ENCODE measurements at places on chromosomes 1 and 21.

DNA sequence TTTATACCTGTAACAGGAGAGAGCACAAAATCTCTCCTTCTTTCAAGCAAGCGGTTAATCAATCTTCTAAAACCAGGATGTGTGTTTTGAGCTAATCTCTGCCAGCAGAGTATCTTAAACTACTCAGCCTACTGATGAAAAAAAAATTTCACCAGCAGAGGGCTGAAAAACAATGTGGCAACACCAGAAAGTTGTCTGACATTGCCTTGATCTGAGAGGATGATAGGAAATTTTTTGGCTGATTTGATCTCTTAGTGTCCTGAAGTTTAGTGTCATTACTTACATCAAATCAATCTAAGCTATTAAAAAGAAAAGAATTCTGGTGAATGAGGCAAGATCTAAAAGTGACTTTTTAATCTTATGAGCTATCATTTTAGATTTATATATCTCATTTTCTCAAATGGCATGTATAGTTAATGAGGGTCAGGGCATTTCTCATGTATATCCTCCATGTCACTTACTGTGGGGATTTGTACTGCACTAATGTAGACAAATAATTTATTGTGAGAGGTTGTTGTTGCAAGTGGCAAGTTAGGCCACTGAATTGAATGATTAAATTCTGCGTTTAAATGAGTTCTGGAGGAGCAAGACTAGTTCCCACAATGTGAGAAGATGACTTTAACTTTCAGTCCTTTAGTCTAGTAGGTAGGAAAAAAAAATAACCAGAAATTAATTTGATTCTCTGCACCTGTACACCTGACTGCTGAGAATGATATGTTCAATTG is 10.9 kb downstream of the ADAMTS1 start:
- DNase-seq: no peak

DNA sequence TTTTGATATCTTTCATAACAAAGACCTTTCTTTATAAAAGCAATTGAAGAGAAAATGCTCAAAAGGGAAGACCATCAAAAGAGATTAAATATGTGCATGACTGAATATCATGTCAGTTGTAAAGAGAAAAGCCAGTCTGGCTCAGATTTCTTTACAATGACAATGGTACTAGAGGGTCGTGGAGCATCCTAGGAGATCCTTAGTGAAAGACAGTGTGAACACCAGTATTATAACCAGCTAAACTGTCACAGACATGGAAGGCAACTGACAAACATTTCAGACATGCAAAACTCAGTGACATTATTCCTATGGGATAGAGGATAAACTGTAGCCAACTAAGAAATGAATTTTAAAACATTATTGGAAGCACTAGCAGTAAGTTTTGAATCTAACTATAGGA is 27.1 kb upstream of the ADARB1 start:
- no peak for DNase-seq

DNA sequence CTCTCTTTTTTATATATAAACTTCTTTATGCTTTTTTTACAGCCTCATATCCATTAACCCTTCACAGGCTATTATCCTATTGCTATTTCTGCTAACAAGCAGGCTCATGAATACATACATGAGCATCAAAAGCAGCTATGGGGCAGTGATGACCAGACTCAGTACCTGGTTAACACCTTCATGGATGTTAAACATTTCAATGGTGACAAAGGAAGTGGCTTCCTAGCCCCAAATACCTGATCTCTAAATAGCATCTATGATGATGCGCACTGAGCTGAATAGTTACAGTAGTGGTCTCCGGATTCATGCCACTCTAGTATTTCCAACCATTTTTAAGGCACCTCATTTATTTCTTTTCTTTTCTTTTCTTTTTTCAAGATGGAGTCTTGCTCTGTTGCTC is 101.1 kb downstream of the TM2D1 start:
- no peak for DNase-seq

GRCh38 chr1:29708381-29708780 is 472.1 kb downstream of the PTPRU start:
- peak; percentile 54 for DNase-seq

DNA sequence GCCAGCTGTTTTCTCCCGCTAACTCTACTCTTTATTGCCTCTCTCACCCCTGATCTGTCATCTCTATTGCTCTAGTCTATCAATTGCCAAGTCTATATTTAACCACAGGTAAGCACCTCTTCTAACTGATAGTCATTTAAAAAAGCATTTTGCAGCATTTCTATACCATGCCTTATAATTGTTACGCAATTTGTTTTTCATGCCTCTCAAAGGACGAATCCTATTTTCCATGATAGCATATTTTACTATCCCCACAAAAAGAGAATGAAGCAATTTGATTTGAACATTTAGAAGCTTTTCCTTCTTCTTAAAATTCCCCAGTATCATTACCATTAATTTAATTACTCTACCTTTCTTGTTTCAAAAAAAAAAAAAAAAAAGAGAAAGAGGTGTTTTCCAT is 432.8 kb upstream of the ZP4 start:
- DNase-seq: no peak

DNA sequence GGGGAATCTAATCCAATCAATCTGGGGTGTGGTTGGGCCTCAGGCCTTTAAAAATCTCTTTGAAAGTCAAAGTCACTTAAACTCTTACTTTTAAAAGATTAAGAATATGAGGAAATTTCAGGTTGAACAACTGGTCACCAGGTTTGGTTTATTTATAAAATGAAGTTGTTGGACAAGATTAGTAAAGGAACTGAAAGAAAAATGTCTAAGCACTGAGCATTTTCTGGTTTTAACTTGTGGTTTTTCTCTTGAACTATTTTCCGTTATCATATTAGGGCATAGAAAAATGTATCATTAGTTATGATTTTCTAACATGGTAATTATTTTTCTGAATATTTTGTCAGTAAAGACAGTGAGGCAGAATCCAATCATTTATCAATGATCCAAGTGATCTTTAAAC is 49.6 kb downstream of the RGS2 start:
- DNase-seq: no peak
